Tibial artery (tissue), 4 donors: ENCODE measurements at places on chromosomes 16 and 17.

- H3K27me3 ChIP-seq, result peaks cover 12% of the 10 kb centered on the region
- no peak for DNase-seq
- no peaks in the 10 kb centered on the region for H3K36me3 ChIP-seq
- peak within 1 kb of the TSS; percentile 49 for H3K4me3 ChIP-seq
- H3K27ac ChIP-seq, result peak within 1 kb of the TSS; percentile 6
- peaks cover 50% of the 10 kb centered on the region for H3K4me1 ChIP-seq
These were observed at the start of gene HOXB7 for GRCh38 chr17:48610282-48611211. TSS of gene HOXB7 (minus strand) at chr17:48611017. CDS start at chr17:48610918, 99 bp downstream.

DNA sequence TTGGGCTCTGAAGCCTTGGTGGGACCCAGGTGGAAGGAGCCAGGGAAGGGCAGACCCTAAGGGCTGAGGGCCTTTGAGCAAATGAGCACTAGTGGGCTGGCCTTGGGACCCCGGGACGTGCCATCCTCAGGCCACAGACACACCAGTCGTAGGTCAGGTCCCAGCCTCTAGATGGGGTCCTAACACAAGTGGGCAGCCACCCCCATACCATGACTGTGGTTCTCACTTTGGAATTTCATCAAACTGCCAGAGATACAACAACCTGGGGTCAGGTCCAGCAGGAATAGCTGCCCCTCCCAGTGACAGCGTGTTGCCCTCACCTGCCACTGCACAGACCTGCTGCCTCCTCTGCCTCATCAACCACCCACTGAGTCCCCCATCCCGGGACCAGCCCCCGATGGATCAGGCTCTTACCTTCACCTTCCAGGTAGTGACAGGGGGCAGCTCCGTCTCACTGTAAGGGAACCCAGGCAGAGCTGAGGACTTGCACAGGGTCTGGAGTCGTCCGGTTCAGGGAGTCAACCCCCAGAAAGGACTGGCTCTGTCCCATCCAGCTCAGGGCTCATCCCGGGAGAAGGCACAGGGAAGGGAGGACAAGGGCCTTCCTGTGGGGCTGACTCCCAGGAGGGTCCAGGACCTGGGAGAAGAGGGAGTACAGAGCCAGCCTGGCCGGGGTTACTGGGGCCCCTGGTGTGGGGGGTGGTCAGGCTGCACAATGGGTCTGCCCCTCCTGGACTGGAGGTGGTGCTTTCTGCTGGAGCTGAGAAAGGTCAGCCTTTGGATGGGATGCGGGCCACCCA lies 40.0 kb downstream of the LGALS9 start:
- no peaks in the 10 kb centered on the region for H3K36me3 ChIP-seq
- no peak overlapping the region for H3K27ac ChIP-seq
- no peak overlapping the region for H3K4me3 ChIP-seq
- DNase-seq, result no peak
- H3K27me3 ChIP-seq, result no peaks in the 10 kb centered on the region

GRCh38 chr17:37797206-37797605 lies 52.3 kb upstream of the HNF1B start:
- no peaks in the 10 kb centered on the region for H3K36me3 ChIP-seq
- H3K4me3 ChIP-seq, result no peak overlapping the region
- H3K27ac ChIP-seq, result no peak overlapping the region
- no peak for DNase-seq
- H3K27me3 ChIP-seq, result peaks cover 21% of the 10 kb centered on the region
- H3K4me1 ChIP-seq, result no peaks in the 10 kb centered on the region

- no peak overlapping the region for H3K27ac ChIP-seq
- no peaks in the 10 kb centered on the region for H3K4me1 ChIP-seq
- DNase-seq, result no peak
- no peak overlapping the region for H3K4me3 ChIP-seq
- peaks cover 6% of the 10 kb centered on the region for H3K27me3 ChIP-seq
- H3K36me3 ChIP-seq, result no peaks in the 10 kb centered on the region
These were observed 34.5 kb upstream of the TEX2 start for GRCh38 chr17:64297467-64298088.

DNA sequence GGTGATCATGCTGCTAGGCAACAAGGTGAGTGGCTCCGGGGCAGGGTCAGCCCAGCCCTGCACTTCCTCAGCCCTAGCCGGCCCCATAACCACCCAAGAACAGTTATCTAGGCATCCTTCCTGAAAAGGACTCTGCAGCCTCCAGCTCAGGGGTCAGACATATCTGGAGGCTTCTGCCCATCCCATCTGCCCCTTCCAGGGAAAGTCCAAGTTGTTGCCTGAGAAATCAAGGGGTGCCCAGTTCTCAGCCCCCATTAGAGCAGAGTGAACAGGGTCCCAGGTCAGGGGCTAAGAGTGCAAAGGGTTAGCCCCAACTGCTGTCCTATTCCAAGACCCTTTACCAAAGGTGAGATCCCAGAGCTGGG lies 4.1 kb upstream of the NHERF1 start:
- peaks cover 38% of the 10 kb centered on the region for H3K27me3 ChIP-seq
- H3K36me3 ChIP-seq, result no peaks in the 10 kb centered on the region

DNA sequence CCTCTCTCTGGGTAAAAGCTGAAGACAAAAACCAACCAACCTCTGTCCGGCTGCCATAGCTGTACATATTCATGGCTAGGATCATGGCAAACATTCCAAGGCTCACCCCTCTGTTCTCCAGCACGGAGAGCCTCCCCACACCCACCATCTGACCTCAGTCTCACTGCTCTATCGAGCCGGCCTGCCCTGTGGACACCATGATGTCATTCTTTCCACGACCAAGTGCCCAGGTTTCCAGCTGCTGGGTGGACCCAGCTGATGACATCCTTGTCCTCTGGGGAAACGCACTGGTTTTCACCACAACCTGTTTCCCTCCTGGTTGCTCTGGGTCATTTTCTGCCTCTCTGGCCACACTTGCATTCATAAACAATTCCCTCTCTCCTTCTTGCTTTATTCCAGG lies 67.7 kb downstream of the NDEL1 start:
- peak overlapping the region; percentile 47 for H3K27ac ChIP-seq
- DNase-seq, result peak; percentile 50

DNA sequence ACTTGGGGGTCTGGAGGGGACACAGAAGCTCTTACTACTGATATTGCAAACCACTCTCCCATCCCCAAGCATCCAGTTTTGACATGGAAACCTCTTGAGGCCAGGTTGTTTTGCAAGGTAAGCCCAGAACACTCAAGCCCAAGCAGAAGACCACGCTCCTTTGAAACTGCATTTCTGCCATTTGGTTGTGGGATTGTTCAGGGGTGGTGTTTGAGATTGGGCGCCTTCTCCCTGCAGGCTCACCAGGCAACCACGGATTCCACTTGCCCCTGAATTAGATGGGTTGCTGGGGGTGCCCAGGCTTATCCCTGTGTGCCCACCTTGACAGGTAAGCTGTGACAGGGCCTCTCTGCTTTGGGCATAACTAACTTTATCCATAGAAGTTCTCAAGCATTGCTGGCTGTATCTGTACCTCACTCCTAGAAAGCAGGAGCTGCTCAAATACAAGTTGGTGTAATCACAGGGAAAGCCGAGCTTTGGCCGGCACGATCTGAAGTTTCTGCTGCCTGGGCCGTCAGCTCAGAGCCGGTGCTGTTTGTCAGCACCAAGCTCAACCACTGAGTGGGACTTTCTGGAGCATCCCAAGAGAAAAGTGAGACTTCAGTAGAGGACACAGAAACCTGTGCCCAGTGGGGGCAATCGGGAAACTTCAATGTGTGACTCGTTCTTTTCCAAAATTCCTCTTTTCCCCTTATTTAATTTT lies 93.6 kb downstream of the CYLD start:
- DNase-seq, result no peak
- no peak overlapping the region for H3K27ac ChIP-seq
- H3K36me3 ChIP-seq, result no peaks in the 10 kb centered on the region
- H3K4me1 ChIP-seq, result no peaks in the 10 kb centered on the region

GRCh38 chr17:80561541-80562114 lies 17.0 kb downstream of the RPTOR start:
- DNase-seq, result no peak
- no peaks in the 10 kb centered on the region for H3K36me3 ChIP-seq
- H3K27me3 ChIP-seq, result no peaks in the 10 kb centered on the region
- no peaks in the 10 kb centered on the region for H3K4me1 ChIP-seq
- no peak overlapping the region for H3K4me3 ChIP-seq

GRCh38 chr16:4293822-4294457 lies 21.1 kb upstream of the TFAP4 start:
- peak; percentile 51 for DNase-seq
- peak overlapping the region; percentile 79 for H3K27ac ChIP-seq
- no peaks in the 10 kb centered on the region for H3K36me3 ChIP-seq
- no peaks in the 10 kb centered on the region for H3K27me3 ChIP-seq
- H3K4me1 ChIP-seq, result peaks cover 37% of the 10 kb centered on the region

DNA sequence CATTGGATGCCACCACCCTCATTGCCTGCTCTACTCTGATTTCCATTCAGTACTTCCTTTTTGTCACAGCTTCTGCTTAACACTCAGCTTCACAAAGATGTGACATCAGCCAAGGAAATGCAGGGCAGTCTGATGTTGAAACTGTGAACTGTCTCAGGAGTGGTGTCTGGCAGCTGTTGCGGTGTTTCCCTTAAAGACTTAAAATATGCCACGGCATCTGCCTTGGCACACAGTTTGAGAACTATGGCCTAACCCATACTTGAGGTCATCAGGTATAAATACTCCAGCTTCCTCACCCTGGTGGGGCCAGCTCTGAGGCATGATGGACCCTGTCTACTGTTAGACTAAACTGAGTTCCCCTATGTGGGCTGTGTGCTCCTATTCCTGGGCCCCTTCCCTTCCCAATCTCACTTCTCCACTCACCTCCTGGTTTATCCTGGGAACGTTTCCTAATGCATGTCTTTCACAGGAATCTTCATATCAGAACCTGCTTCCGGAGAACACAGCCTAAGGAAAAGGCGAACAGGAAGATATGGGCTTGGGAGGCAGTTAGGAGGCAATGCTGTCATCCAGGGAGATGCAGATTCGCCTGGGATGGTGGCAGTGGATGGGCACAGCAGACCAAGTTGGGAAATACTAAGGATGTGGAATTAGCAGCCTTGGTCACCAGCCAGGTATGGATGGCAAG lies 96.5 kb downstream of the WSCD1 start:
- no peak overlapping the region for H3K4me3 ChIP-seq
- no peak overlapping the region for H3K27ac ChIP-seq
- DNase-seq, result no peak
- no peaks in the 10 kb centered on the region for H3K36me3 ChIP-seq
- peaks cover 3% of the 10 kb centered on the region for H3K4me1 ChIP-seq
- no peaks in the 10 kb centered on the region for H3K27me3 ChIP-seq

- H3K27ac ChIP-seq, result no peak overlapping the region
- DNase-seq, result no peak
- H3K27me3 ChIP-seq, result no peaks in the 10 kb centered on the region
- H3K36me3 ChIP-seq, result no peaks in the 10 kb centered on the region
- H3K4me1 ChIP-seq, result no peaks in the 10 kb centered on the region
These were observed 98.9 kb upstream of the DYNLRB2 start for GRCh38 chr16:80441935-80442334.

- no peak for DNase-seq
- H3K4me1 ChIP-seq, result no peaks in the 10 kb centered on the region
- H3K27ac ChIP-seq, result no peak overlapping the region
- no peaks in the 10 kb centered on the region for H3K27me3 ChIP-seq
These were observed 55.1 kb downstream of the ATP2C2 start for GRCh38 chr16:84423416-84423837.

GRCh38 chr17:31877341-31877740 lies 18.3 kb upstream of the COPRS start:
- peaks cover 52% of the 10 kb centered on the region for H3K36me3 ChIP-seq
- DNase-seq, result peak; percentile 81
- H3K4me3 ChIP-seq, result no peak overlapping the region
- H3K27me3 ChIP-seq, result no peaks in the 10 kb centered on the region
- peak overlapping the region; percentile 67 for H3K27ac ChIP-seq
- peaks cover 31% of the 10 kb centered on the region for H3K4me1 ChIP-seq

DNA sequence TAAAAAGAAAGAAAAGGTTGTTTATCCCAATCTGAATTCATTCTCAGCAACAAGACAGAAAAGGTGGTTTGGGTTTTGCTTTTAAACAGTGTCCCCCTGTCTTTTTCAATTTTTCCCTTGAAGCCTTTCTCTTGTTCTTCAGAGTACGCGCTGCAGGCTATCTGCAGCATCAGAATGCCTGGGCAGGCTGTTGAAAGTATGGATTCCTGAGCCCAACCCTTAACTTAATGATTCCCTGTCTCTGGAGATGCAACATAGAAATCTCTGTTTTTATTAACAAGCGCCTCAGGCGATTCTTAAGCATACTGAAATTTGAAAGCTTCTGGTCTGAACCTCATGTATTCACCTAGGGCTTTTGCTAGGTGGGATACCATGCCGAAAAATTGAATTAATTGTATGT lies 32.1 kb downstream of the DGKE start:
- H3K27me3 ChIP-seq, result no peaks in the 10 kb centered on the region
- no peaks in the 10 kb centered on the region for H3K4me1 ChIP-seq
- DNase-seq, result no peak
- no peak overlapping the region for H3K4me3 ChIP-seq
- H3K36me3 ChIP-seq, result peaks cover 15% of the 10 kb centered on the region
- H3K27ac ChIP-seq, result no peak overlapping the region

- peak; percentile 89 for DNase-seq
- H3K4me3 ChIP-seq, result peak overlapping the region; percentile 52
- H3K27me3 ChIP-seq, result no peaks in the 10 kb centered on the region
These were observed 20.3 kb downstream of the METRNL start for GRCh38 chr17:83099570-83100181.

DNA sequence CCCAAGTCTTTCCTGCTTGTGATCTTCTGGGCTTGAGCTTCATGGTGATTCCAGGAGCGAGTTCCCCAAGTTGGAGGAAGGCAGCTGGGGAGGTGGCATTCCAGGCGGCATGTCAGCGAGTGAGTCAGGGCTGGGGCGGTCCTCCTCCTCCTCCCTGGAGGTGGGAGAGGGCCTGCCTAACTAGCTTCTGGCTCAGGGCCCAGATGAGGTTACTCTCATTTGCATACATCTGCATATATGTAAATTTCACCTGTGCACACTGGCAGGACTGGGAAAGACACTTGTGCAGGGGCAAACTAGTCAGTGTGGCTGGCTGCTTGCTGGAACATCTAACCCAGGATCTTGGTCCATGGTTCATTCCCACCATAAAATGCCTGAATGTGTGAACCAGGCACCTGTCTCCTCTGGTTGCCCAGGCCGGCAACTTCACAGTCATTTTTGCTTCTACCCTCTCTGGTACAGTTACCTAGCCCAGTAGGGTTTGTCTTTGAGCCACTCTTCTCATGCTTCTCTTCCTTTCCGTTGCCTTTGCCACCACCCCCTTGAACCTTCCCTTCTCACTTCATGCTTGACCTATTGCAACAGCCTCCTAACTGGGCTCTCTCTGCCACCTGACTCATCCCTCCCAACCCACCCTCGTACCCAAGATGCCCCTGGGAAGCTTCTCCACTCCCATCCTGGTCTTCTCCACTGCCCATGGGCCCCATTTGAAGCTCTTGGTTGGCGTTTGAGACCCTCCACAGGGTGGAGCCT lies 9.6 kb upstream of the DLX4 start:
- peaks cover 40% of the 10 kb centered on the region for H3K27me3 ChIP-seq
- H3K27ac ChIP-seq, result no peak overlapping the region
- no peaks in the 10 kb centered on the region for H3K36me3 ChIP-seq
- peaks cover 9% of the 10 kb centered on the region for H3K4me1 ChIP-seq
- H3K4me3 ChIP-seq, result no peak overlapping the region
- DNase-seq, result no peak

GRCh38 chr16:77234611-77235010 lies 35.4 kb downstream of the SYCE1L start:
- no peak overlapping the region for H3K4me3 ChIP-seq
- no peaks in the 10 kb centered on the region for H3K4me1 ChIP-seq
